ENCODE measurements at places on chromosomes 4 and X. TPM values are rescaled to one million over a fixed set of nuclear protein-coding genes. Genes with fewer than 3 reads are reported as not detected.

ARMCX4 gene
- total RNA-seq, result 1.6 TPM

TMPRSS11B gene
- not detected for total RNA-seq

AWAT2 gene
- not detected for total RNA-seq

F8A3 gene
- 0.38 TPM for total RNA-seq

MAGEA6 gene
- not detected for total RNA-seq

SHROOM2 gene
- not detected for total RNA-seq

GYPE gene
- total RNA-seq, result not detected

SPANXD gene
- total RNA-seq, result not detected

FUNDC1 gene
- total RNA-seq, result 9.8 TPM

- DNase-seq, result no peak
Observed at GRCh38 chrX:31236231-31236630, 164.4 kb upstream of the FTHL17 start.

DNA sequence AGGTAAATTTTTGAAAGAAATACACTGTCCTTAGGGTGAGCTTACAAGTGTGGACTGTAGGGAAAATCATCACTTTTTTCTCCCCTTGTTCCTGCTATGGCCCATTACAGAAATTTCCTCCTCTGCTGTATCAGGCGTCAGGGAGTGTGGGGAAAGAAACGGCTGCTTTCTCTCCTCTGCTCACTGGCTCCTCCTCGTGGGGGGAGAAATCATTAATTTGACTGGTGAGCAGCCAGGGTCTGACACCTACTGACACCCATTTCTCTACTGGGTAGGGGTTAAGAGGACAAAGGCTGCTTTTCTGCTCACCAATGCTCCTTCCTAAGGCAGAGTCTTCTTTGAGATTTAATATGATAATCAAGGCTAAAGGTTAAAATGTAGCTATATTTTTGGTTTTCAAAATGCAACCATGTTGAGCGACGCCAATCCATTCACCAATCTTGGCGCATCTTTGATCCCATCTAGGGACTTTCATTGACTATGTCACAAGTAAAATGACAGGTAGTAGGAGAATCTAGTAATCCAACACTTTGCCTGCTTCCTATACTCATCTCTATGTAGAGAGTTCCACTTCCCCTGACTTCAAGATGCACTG lies 25.1 kb downstream of the SETD7 start:
- peak; percentile 54 for DNase-seq

DNA sequence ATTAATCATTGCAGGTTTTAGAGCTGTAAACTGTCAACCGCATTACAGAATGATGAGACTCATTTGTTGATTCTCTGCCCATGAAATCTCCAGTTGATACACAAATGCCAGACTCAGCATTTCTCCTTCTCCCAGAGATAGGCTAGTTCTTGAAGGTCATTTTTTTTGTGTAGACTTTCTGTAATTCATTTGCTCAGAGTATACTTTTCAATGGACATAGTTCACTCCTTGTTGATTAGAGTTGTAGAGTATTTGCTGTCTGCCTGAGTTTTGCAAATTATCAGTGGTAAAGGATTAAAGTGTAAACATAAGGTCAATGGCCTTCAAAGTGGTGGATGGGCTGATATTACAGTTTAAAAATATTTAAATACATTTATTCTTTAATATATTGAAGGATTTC lies 15.2 kb upstream of the ALB start:
- no peak for DNase-seq

GRCh38 chr4:40179360-40179759 lies 17.5 kb upstream of the RHOH start:
- no peak for DNase-seq

GRCh38 chr4:41256740-41257256 lies at the start of gene UCHL1:
UCHL1 (plus strand) TSS chr4:41256928; CDS start chr4:41256977, 49 bp downstream.
- DNase-seq, result no peak

GRCh38 chr4:10703156-10703555 lies 18.6 kb upstream of the CLNK start:
- no peak for DNase-seq

GRCh38 chrX:42754603-42755002 lies 23.4 kb downstream of the PPP1R2C start:
- no peak for DNase-seq

DNA sequence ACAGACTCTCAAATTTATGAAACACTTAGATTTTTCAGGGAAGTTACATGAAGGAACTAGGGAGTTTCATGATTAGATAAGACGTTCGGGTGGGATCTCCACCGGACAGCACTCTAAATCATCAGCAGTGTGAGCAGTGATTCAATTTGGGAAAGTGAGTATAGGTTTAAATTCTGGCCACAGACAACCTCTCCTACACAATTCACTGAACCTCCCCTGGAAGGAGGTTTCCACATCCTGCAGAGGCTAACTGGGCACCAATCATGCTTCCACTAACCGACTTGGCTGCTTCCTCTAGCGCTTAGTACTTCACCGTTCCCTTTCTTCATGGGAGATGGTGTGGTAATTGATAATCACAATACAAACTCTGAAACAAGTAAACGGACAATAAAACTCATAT lies 5.6 kb downstream of the CXCL9 start:
- DNase-seq, result no peak

- no peak for DNase-seq
Observed at GRCh38 chr4:1986578-1987210, 22.1 kb downstream of the NELFA start.

DNA sequence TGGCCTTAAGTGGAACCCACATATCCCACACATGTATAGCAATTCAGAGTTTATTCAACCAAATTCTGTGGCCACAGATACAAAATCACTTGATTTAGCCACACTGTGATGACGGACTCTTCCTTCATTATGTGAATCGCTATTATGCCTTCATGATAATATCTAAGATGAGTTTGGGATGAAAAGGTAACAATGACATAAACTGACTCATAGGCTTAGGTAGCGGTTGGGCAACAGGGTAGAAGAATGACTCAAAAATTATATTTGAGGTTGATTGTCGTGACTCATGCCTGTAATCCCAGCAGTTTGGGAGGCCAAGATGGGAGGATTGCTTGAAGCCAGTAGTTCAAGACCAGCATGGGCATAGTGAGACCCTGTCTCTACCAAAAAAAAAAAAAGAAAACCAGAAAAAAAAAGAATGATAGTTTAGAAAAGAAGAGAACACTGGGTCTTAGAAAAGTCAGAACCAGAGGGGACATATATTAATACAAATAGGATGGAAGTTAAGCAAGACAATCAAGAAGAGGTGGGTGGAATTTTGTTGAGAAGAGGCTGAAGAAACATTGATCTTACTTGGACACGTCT lies 70.4 kb upstream of the USP9X start:
- DNase-seq, result no peak

DNA sequence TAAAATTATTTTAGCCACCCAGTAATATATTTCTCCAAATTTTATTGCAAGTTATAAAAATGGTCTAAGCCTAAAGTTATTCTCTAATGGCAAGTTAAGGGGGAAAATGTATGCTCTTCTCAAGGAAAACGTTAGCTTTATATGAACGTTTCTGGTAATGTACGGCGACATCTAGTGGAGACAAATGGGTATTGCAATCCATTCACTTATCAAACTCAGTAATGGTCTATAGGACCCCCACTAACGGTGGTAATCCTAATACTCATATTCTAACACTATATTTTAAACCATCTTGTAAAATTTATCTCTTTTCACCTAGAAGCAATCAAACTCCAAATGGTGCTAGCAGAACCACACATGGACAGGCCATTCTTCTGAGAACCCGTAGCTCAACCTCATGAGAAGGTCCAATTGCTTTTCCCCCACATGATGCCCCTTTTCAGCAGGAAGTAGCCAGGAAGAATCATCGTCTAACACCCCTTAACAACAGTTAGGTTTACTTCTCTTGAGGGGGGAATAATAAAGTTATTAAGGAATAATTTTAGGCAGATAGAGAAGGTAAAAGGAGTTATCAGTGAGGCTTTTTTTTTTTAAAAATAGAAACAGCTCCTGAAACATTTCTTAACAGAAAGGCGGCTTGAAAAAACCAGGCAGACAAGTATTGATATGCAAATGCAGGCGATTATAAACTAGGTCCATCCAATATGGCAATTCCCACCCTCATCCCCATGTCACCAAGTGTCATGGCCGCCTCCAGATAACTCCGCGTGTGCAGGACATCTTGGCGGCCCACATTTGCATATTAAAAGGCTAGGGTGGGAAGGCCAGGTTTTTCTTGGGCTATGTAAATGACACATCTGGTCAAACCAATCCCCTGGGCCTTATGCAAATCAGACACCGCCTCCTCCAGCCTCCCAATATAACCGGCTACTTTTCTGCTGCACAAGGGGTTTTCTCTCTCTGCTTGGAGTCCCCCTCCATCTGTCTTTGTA lies 35.0 kb downstream of the NUDT11 start:
- no peak for DNase-seq

DNA sequence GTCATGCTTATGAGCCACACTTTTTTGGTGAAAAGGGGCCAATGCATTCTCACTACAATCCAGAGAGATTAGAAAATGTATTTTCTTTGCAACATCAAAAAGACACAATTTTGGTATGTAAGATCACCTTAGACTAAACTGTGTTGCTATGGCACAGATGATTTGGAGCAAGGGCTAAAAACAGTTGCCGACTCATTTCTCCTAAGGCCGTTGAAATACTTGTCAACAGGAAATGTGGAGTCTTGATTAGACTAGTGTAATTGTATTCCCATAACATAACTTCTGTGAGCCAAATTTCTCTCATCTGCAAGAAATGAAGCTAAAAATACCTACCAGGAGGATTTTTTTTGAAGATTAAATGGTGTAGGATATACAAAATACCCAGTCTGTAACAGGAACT lies 2547.7 kb downstream of the ARAP2 start:
- DNase-seq, result no peak

GRCh38 chr4:1887052-1887451 lies 15.9 kb downstream of the NSD2 start:
- no peak for DNase-seq

GRCh38 chrX:153901753-153902140 lies 2.7 kb upstream of the AVPR2 start:
- no peak for DNase-seq

DNA sequence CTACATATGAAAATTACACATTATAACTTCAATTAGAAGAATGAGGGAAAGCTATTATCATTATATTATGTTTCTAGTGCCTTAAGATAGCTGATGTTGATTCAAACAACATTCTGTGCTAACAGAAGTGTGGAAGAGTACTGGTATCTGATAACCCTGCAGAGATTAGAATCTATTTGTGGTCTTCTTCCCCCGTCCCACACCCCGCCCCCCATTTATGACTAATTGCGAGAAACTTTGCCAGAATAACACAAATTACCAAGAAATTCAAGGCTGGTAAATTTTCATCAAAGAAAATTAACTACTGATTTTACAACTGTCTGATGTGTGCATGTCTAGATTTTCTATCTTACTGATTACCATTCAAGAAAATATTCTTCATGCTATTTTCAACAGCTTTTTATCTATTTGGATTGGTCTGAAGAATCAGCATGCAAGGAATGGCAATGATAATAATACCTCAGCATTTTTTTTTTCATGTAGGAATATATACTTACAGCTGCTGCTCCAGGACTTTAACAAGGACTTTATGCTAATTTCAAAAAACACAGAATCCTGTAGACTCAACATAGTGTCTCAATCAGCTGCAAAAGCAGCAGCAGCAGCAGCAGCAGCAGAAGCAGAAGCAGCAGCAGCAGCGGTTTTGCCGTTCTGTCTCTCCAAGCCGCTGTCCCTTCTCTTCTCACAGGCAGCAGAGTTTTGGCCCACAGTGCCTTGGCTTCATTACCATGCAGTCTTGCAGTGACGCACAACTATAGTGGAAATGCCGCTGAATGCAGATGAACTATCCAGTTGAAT lies 126.7 kb downstream of the FRYL start:
- DNase-seq, result no peak

GRCh38 chrX:104117759-104118158 lies 5.4 kb downstream of the ZCCHC18 start:
- DNase-seq, result no peak

DNA sequence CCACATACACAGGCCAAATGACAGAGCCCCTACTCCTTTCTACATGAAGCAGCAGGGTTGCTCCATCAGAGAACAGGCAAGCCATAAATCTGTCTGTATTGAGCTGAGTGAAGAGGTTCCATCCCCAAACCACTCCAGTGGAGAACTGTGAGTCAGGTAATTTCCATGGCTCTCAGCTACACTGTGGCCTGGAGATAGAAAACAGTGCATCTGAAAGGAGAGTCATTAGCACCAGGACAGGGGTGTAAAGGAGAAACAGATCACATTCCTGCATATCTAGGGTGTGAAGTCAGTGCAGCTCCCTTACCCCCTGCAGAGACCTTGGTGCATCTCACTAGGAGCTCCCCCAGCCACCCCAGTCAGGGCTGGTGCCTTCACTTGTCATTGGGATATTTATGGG lies 314.7 kb downstream of the CHIC1 start:
- no peak for DNase-seq

DNA sequence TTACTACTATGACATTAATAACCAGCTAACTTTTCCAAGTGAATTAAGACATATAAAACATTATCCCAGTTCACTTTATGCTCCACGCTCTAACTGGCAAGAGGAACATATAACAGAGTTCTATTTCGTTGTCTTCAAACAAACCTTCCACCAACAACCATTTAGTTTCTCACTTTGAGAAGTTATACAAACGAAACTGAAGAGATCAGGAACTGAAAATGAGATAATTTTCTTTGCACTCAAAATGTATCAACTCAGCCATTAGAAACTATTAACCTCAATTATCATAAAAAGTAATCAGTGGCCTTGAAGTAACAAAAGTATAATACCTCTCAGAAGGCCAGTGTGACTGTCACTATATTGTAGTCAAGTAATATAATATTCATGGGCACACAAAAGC lies 70.1 kb downstream of the CHM start:
- no peak for DNase-seq

DNA sequence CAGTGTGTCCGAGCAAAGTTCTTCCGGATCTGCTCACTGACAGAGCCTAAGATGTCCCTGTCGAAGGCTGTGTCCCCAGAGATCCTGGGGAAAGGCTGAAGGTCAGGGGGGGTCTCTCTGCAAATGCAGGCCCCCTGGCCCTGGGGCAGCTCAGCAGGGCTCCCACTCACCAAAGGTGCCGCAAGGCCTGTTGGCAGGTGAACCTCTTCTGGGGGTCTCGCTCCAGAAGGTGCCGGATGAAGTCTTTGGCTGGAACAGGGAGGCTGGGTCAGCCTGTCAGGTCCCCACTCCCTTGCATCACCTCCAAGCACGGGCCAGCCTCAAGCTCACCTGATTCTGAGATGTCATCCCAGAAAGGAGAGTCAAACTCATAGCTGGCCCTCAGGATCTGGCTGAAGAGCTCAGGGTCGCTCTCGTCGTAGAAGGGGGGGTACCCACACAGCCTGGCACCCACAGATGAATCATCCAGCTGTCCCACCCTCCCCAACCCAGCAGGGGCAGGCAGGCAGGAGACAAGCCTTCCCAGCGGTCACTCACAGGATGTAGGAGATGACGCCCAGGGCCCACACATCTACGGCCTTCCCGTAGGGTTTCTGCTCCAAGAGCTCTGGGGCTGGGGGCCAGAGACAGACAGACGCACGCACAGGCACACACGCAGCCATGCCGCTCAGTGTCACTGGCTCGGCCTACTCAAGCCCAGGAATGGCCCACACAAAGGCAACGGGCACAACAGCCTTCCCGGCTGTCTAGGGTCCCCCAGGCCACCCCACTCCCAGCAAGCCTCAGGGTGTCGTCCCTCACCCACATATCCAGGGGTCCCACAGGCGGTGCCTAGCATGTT lies 2.6 kb downstream of the PNCK start:
- no peak for DNase-seq
